ENCODE measurements at places on chromosomes 5 and 9. TPM values are rescaled to one million over a fixed set of nuclear protein-coding genes. Genes with fewer than 3 reads are reported as not detected.

The AJM1 gene
- total RNA-seq: 1.3 TPM

The PPIC gene
- 21.7 TPM for total RNA-seq

The NRARP gene
- total RNA-seq: 22.7 TPM

DNA sequence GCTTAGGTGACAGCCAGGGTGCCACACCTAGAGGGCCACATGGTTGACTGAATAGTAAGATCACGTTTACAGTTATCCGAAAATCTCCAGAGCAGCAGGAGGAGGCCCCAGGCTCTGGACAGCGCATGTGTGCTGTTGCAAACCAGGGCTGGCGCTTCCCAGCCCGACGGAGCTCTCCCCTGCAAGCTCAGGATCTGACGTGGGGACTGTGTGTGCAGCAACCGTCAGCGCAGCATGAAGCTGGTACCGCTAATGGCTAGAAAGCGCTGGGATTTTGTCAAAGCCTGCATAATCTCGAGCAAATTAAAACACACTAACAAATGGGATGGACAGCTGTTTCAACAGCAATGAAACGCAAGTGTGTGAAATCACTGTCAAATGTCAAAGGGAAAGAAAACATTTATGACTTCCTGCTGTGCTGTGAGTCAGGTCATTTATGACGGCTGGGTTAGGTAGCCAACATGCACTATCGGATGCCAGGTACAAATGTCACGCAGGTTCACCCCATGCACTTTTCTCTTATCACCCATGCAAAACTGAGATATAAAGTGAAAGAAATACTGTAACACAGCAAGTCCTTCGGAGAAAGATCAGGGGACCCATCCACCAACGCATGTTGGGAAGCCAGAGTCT lies 7.5 kb downstream of the SURF4 start:
- DNase-seq: no peak

- no peak for DNase-seq
Observed at GRCh38 chr5:95712347-95712958, 18.7 kb upstream of the RHOBTB3 start.

DNA sequence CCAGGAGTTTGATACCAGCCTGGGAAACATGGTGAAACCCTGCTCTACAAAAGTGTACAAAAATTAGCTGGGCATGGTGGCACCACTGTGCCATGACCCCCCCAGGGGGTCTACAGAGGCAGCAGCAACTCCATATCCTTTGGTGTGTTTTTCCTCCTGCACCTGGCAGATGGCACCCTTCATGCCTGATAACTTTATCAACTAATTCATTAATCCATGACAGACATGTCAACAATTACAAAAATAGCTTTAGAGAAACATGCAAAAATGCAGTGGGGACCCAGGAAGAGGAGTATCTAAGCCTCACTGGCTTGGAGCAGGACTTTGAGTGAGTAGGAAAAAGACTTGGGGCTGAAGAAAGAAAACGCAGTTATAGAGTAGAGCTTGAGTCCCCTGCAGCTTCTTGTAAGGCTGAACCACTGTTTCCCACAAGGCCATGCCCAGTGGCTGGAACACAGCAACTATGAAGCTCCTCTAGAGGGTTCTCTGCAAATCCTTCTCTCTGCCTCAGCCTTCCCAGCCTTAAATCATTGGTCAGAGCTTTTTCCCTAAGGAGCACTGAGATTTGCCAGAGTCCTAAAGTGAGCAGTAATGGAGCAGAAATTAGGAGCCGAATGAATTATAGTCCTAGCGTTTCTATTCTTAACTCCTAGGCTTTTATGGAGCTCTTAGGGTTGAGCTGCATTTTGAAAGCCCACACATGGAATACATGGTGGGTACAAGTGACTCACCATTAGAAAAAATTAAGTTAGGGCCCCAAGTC lies 25.5 kb upstream of the B4GALT1 start:
- DNase-seq: no peak

- DNase-seq: no peak
Observed at GRCh38 chr9:3237121-3237520, 288.7 kb downstream of the RFX3 start.
